ENCODE measurements at places on chromosomes 7 and 10.

DNA sequence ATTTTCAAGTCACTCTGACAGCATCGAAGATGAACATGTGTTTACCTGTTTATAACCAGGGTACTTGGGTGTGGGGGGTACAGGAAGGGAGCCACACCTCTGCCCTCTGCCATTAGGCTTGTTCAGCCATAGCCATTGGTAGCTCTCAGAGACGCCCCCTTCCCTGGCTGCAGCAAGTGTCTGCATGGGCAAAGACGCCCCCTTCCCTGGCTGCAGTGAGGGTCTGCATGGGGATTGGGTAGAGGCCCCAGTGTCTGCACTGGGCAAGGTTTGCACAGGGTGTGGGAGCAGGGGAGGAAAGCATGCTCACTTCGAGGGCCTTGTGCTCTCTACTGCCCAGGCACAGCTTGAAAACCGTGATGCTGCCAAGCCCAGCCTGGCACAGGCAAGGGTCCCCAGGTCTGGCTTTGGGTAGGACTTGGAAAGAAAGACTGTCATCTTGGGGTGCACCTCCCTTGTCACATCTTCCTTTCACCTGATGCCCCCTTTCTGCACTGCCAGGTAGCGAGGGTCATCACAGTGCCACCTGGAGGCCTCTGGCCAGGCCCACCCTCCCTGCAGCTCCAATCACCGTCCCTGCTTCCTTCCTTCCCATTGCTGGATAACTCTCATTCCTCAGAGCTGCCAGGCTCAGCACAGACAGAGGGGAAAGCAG, 3.7 kb downstream of the TMEM225B start:
- no peak for DNase-seq

DNA sequence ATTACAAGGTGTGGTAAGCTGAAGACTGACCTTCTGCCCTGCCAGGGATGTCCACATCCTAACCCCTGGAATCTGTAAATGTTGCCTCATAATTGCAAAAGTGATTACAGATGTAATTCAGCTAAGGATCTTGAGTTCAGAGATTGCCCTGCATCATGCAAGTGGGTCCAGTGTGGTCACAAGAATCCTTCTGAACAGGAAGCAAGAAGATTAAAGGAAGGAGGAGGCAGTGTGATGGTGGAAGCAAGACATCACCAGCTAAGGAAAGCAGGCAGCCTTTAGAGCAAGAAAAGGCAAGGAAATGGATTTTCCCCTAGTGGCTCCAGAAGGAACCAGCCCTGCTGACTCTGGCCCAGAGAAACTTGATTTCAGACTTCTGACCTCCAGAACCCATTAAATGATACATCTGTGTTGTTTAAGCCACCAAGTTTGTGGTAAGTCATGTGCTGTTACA, 78.1 kb downstream of the USP6NL start:
- peak; percentile 74 for DNase-seq

DNA sequence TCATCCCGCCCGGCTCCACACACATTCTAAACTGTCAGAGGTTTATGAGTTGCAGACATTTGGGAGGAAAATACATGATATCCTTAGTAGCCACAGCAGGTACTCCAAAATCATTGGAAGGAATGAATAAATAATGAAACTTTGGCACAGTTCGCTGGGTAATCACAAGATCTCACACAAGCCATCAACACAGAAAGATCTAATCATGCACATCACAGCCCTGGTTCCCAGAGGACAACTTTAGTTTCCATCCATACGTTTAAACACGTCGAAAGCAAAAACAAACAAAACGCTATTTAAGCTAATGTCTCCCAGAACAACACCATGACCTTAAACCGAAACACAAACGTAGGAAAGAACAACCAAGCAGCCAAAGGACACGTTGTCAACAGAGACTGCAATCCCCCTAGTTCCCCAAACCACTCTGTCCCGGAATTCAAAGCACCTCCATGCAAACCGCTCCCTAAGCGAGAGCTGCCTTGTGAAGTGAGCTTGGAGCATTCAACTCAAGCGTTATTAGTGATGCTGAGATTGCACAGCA, 12.3 kb downstream of the SVIL start:
- no peak for DNase-seq

- no peak for DNase-seq
Observed at GRCh38 chr7:154873500-154874121, 129.3 kb downstream of the PAXIP1 start.

DNA sequence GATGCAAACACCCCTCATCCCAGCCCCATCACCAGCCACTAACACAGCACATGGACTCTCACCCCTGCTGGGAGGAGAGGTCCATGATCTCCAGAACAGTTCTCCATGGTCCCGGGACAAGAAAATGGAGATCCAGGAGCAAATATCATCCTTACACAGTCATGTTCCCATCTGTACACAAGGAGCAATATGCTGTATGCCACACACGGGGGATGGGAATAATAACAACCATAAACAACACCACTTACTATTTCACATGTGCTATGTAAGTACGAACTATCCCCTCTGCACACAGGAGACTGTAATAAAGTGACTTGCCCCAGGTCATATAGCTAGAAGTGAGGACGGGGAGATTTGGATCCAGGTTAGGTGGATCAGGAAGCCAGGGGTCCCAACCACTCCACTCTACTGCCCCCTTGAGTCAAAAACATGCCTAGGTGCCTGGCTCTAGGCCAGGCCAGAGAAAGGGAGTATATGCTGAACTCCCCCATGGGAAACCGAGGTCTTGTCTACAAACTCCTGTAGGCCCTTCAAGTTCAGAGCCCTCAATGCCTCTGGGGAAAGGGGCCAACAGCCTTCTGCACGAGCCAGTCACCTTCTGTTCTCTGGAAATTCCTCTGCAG, 34.1 kb downstream of the LRRC20 start:
- DNase-seq: peak; percentile 47

- no peak for DNase-seq
Observed at GRCh38 chr10:59036311-59037017, 140.0 kb upstream of the PHYHIPL start.

DNA sequence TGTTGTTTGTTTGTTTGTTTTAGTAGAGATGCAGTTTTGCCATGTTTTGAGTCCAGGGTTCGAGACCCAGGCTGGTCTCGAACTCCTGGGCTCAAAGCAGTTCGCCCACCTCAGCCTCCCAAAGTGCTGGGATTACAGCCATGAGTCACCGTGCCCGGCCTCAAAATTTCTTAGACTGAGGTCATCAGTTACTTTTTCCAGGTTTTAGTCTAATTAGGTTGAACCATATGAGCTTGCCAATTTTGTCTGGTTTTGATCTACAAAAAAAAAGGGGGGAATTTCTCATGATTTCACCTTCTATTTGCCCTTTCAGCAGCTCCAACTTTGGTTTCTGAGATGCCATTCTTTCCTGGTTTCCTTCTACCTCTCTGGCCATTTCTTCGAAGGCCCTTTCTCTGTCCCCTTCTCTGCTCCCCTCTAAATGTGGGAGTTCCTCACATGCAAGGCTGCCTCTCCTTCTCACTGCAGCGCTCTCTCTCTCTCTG, 5.5 kb downstream of the CUEDC2 start:
- DNase-seq: peak; percentile 50

GRCh38 chr7:136947347-136947746, 78.9 kb downstream of the CHRM2 start:
- DNase-seq: peak; percentile 12

DNA sequence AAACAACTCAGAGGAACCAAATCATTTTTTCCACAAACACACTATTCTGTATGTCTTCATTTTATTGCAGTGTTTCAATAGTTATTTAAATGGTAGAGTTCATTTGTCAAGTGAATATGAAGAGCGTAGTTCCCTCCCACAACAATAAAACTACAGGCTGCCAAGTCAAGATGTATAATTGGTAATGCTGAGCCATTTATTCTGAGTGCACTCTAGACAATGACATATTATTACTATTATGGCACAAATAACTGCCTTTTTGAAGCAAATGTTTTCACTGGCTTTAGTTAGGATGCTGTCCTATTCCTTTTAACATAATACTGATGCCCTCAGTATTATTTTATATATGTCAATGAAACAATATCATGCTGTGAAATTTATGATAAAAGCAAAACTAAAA, 102.7 kb upstream of the PCDH15 start:
- no peak for DNase-seq
